Ecto neural progenitor cell (in vitro differentiated cells): ENCODE measurements at places on chromosomes 13 and 19.

- no peak for DNase-seq
Measured at GRCh38 chr19:13884726-13885591, 8.0 kb downstream of the NANOS3 start.

DNA sequence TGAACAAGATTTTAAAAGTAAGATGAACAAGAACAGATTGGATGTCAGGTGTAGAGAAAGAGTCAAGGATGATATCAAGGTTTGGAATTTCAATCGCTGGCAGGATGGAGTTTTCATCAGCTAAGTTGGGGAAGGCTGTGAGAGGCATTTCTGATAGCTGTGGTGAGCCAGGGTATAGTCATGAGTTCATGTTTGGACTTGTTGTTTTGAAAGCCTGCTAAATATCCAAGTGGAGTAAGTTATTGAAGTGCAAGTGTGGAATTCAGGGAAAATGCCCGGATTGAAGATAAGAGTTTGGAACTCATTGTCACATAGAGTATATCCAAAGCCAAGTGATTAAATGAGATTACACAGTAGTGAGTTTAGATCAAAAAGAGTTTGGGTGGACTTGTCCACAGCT is 11.0 kb upstream of the EPSTI1 start:
- no peak for DNase-seq

- DNase-seq: no peak
Measured at GRCh38 chr19:13090511-13091231, 12.0 kb downstream of the LYL1 start.

DNA sequence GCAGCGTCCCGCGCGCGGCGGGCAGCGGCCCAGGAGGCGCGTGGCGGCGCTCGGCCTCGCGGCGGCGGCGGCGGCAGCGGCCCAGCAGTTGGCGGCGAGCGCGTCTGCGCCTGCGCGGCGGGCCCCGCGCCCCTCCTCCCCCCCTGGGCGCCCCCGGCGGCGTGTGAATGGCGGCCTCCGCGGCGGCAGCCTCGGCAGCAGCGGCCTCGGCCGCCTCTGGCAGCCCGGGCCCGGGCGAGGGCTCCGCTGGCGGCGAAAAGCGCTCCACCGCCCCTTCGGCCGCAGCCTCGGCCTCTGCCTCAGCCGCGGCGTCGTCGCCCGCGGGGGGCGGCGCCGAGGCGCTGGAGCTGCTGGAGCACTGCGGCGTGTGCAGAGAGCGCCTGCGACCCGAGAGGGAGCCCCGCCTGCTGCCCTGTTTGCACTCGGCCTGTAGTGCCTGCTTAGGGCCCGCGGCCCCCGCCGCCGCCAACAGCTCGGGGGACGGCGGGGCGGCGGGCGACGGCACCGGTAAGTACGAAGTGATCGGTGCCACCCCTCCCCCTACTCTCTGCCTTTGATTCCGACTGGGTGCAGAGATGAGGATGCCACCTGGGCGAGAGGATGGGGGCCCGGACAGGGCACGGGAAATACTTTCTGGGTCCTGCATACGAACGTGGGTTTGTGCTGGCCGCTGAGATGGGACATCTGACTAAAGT is 874 bp downstream of the TRIM28 start:
- no peak for DNase-seq

DNA sequence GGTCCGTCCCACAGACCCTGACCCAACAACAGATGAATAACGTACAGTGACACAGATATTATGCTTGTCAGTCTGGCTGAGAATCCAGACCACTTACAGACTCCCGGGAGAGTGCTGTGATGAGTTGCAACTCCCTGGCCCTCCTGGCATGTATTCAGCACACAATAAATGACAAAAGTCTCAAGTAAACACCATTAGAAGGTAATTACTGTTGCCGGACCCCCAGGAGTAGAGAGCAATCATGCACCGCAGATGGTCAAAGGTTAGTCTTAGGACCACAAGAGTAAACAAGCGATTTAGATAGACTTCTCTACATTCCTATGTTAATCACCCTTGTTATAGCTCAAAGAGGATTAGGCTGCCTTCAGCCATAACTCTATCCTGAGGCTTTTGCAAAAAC is 726.4 kb upstream of the GPC6 start:
- DNase-seq: no peak

DNA sequence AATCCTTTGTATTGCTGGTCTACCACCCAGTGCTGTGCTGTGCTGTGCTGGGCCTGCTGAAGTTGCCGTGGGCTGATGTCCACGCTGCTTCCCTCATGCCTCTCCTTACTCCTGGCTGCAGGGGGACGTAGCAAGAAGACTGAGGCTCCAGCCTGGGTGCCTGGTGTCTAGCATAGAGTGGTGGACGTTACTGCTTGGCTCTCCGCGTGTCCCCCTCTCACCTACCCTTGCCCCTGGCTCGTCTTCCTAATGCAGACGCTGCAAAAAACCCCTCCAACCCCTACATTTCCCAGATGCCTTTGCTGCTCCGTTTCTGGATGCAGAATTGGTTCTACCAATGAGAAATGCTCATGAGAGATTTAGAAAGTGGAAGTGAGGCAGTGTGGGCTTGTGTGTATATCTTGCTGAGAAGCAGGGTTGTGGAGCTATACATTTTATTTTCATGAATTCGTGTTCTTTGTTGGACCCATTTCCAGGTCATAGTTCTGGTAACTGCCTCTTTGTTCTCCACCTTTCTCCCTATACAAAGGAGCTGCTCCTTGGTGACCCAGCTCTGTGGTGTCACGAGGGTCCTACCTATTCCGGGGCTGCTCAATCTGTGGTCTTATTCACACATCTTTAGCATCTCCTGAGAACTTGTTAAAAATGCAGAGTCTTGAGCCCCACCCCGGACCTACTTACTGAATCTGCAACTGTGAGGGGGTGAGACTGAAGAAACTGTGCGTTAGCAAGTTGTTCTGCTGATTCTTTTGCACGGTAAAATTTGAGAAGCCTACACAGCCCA is 7.9 kb upstream of the DENND1C start:
- no peak for DNase-seq
